ENCODE measurements at places on chromosomes 5 and 9.

- DNase-seq, result no peak
Measured at GRCh38 chr5:78113689-78114264, 180.7 kb downstream of the AP3B1 start.

GRCh38 chr5:13658761-13659160, 285.7 kb downstream of the DNAH5 start:
- no peak for DNase-seq

DNA sequence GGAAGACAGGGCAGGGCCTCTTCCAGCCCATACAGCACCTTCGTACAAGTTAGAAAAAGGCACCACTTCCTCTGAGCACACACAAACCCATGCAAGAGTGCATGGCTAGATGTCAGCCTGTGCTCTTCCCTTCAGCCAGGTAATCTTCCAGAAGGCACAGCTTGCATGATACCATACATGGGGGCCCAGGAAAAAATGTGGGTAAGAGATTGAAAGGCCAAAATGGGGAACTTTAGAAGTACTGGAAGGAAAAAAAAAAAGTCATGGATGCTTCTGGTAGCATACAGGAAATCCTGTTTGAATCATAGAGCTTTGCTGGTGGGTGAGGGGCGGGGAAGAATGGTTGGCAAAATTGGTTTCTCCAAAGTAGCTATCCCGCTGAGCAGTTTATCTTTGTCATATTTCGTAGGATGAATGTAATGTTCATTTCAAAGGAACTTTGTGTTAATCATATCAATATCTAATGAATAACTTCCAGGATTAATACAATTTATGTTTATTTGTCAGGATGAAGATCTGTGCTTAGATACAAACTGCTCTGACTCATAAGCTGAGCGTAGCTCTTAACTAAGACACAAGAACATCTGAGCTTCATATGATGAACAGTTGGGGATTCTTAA, 78.2 kb upstream of the MAP3K1 start:
- DNase-seq, result no peak

DNA sequence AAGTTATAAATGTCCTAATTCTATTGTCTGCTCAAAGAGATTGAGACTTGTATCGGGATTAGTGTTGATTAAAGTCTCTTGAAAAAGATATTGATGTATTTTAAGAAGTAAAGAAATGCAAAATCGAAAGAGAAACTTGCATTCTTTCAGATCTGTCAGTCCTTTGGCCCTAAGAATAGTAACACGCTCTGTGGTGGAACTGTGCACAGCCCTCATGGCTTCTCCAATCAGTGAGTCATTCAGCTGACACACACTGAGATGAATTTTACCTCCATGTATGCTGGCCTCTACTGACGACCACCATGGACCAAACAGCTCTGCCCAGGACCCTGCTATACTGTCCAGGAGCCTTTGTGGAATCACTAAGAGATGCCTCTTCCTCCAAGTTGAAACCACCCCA, 232.4 kb downstream of the ESM1 start:
- no peak for DNase-seq

- peak; percentile 43 for DNase-seq
Measured at GRCh38 chr5:103060424-103060954, 59.4 kb downstream of the GIN1 start.

DNA sequence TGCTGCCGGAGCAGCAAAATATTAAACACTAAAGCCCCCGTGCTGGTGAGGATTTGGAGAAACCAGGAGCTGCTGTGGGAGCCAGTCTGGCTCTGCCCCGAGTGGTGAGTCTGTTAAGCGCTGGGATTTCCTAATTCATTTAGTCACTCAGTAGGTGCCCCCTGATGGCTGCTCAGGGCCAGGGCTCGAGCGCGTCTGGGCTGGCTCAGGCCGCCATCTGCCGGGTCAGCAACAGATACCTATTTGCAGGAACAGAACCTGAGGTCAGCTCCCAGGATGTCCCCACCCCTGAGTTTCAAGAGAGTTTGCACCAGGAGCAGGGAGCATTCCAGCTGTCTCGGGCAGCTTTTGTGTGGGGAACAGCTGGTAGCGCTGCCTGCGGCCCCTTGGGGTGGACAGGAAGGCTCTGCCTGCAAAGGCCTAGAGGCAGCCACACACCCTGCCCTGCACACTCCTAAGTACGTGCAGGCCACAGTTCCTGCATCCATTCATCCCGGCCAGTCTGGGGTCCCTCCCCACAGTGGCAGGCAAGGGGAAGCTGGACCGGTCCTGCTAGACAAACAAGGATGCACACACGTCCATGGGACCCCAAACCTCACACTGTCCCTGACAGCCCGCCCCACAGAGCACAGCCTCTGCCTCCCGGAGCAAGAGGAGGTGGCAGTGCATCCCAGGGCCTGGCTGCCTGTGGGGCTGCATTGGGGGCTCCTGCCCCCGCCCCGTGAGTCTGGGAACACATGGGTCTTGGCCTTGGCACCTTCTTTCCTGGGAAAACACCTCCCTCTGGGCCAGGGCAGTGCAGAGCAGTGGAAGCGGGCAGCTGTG, 83.7 kb downstream of the ADAMTS2 start:
- peak; percentile 15 for DNase-seq

DNA sequence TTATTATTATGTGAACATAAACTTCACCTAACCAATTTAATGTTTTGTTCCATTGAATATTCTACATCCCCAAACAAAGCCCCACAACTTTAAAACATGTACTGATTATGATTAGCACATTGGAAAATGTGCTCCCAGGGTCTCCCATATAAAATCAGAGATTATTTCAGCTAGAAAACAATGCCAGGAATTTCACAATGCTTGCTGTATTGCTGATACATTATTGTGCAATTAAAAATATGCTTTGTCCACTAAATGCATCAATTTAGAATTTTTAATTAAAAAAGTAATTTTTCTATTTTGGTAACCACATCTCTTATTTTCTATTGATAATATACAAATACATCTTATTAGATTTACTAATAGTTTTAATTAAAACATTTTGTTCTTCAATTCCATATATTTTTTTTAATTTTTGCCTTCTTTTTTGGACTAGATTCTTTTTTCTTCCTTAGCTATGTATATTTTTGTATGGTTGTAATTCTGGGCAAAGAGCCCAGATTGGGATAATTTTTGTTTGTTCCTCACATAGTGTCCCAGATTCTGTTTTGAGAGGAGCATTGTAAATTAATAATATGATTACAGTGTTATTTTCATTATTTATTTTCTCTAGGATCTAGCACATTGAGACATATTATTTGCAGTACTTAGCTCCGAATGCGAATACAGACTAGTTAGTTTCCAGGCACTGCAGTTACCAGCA, 241.5 kb upstream of the CDH18 start:
- DNase-seq, result no peak

GRCh38 chr5:50958852-50959457, 292.5 kb downstream of the PARP8 start:
- peak; percentile 78 for DNase-seq

DNA sequence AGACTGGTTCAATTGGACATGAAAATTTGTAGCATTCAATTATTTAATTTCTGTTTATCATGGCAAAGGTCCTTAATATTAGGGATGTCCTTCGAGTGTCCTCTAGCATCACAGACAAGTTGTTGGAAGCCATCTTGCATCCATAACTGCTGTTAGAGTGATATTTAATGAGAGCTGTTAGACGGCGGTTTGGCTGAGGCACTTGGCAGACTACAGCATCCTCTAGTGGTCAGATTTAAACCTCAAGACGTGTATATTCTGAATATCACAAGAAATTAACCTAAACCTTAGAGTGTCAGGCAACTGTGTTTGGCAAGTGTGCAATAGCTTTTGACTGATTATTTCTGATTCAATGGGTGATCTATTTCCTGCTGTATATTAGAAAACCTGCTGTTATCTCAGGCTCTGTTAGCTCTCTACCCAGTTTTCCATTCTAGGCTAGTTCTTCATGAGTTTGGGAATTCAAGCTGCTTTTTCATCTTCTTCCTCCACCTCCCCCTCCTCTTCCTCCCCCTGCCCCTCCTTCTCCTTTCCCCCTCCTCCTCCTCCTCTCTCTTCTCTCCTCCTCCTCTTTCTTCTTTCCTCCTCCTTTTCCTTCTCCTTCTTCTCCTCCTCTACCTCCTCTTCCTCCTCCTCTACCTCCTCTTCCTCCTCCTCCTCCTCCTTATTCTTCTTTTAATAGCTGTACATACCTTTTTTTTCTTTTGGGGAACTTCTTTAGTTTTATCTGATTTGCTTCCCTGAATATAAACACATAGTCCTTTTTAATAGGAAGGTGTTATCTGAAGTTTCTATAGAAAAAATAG, 8.6 kb downstream of the SPINK1 start:
- peak; percentile 86 for DNase-seq

GRCh38 chr5:21654-22233, 70.2 kb upstream of the PLEKHG4B start:
- no peak for DNase-seq

GRCh38 chr5:129246088-129246487, 151.5 kb downstream of the ISOC1 start:
- no peak for DNase-seq

GRCh38 chr5:127696683-127697082, 6.5 kb upstream of the CCDC192 start:
- DNase-seq, result no peak

GRCh38 chr5:138350563-138350890, 2.0 kb upstream of the KDM3B start:
- DNase-seq, result no peak

GRCh38 chr5:42666869-42667268, 89.7 kb upstream of the CCDC152 start:
- DNase-seq, result peak; percentile 68

DNA sequence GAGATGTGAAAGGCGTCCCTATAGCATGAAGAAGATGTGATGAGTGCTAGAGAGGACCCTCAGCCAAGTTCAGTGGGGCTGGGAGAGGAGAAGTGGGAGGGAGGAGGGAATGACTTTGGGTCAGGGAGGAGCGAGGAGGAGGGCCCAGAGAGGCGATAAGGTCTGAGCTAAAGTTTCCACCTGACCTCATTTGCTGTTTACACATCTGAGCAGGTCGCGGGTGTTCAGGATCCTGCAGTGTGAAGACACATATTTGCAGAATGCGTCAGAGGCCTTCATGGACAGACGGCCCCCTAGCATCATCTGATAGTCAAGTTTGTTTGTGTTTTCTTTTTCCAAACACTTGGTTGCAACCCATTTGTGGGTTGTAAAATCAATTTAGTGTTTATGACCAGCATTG, 18.9 kb upstream of the IGFBPL1 start:
- DNase-seq, result peak; percentile 89

- DNase-seq, result no peak
Measured at GRCh38 chr5:95826949-95827891, 4.7 kb upstream of the GLRX start.
